T follicular helper cell (primary cell): ENCODE measurements at places on chromosomes 6 and 20.

- no peak for DNase-seq
Observed at GRCh38 chr20:35329435-35330139, 37.4 kb upstream of the FAM83C start.

- no peak for DNase-seq
Observed at GRCh38 chr20:61596687-61597330, 344.7 kb downstream of the CDH4 start.

DNA sequence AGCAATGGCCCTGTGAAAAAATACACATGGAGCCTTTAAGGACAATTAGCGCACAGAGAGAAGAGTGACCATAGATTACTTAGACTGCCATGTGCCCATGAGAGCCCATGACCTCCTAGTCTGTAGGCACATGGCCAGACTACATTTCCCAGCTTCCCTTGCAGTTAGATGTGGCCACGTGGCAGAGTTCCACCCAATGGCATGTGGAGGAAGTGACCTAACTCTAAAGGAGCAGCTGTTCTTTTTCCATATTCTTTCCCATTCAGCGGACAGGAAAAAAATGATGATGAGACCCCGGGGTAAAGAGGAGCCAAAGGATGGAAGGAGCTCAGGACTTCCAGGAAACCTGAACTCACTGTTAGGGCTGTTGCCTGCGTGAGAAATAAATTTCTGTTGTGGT lies 116.6 kb downstream of the CBLN4 start:
- DNase-seq, result no peak

- no peak for DNase-seq
Observed at GRCh38 chr6:56582236-56582635, 60.5 kb downstream of the DST start.
